NCI-H226 (cell line): ENCODE measurements at places on chromosomes 7 and 10.

DNA sequence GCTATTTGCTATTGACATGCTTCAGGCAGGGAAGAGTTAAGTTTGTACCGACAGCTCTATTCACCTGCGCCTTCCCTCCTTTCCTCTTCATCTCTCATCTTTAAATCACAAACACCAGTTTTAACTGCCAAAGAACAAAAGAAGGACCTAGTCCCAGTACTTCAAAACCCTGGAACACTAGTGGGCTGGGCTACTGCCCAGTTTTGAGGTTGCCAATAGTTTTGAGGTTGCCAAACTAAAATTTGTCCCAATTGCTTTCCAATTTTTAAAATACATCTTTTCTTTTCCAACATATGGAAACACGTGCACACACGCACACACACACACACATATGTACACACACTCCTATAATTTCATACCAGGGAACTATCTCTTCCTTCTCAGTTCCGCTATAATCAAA, 130.6 kb upstream of the SLC26A5 start:
- DNase-seq, result no peak

- DNase-seq, result peak; percentile 82
Observed at GRCh38 chr7:76234931-76235441, 33.3 kb downstream of the SRRM3 start.

GRCh38 chr10:126229686-126230085, 158.6 kb downstream of the ADAM12 start:
- DNase-seq, result no peak

- no peak for DNase-seq
Observed at GRCh38 chr10:13272164-13272571, 27.7 kb downstream of the PHYH start.

GRCh38 chr10:69568472-69569395, 4.5 kb downstream of the NEUROG3 start:
- DNase-seq, result no peak

GRCh38 chr7:111560773-111561653, 1.3 kb downstream of the IMMP2L start:
- DNase-seq, result peak; percentile 30

DNA sequence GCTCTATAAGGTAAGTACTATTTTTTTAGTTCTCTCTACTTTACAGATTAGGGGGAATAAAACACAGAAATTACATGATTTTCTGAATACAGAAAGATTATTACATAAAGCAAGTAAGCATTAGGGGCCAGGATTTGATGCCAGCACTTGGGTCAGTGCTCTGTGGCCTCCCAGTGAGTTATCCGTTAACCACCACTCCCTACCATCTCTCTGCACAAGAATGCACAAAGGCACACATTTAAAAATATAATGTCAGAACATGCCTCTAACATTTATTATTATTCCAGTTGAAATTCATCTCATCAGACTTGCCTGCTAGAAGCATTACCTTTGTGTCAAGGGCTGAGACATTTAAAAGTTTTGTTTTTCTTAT, 59.0 kb downstream of the MET start:
- no peak for DNase-seq

- no peak for DNase-seq
Observed at GRCh38 chr7:95684037-95684436, 87.7 kb upstream of the PDK4 start.

- no peak for DNase-seq
Observed at GRCh38 chr7:148187471-148187870, 403.1 kb upstream of the C7orf33 start.

GRCh38 chr10:314381-314780, 179.1 kb downstream of the ZMYND11 start:
- DNase-seq, result no peak

GRCh38 chr7:122902751-122903495, 16.7 kb upstream of the CADPS2 start:
- peak; percentile 20 for DNase-seq

GRCh38 chr10:5999440-6000165, 22.3 kb upstream of the IL15RA start:
- no peak for DNase-seq

DNA sequence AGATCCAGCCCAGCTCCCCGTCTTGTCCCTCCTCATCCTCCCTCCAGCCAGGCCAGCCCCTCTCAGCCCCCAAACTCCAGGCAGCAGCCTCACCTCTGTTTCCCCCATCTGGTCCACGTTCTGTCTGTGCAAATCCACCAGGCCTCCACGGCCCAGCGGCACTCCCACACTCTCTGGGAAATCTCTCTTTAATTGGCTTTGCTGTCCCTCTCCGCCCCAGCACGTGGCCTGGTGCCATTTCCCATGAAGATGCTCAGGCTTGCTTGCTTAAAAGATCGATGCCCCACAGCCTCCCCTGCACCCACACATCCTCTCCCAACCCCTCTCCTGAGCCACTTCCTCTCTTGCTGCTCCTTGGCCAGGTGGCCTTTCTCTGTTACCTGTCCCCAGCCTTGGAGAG, 39.3 kb downstream of the PRF1 start:
- DNase-seq, result no peak

GRCh38 chr10:10045765-10046028, 972.0 kb upstream of the CELF2 start:
- DNase-seq, result no peak

DNA sequence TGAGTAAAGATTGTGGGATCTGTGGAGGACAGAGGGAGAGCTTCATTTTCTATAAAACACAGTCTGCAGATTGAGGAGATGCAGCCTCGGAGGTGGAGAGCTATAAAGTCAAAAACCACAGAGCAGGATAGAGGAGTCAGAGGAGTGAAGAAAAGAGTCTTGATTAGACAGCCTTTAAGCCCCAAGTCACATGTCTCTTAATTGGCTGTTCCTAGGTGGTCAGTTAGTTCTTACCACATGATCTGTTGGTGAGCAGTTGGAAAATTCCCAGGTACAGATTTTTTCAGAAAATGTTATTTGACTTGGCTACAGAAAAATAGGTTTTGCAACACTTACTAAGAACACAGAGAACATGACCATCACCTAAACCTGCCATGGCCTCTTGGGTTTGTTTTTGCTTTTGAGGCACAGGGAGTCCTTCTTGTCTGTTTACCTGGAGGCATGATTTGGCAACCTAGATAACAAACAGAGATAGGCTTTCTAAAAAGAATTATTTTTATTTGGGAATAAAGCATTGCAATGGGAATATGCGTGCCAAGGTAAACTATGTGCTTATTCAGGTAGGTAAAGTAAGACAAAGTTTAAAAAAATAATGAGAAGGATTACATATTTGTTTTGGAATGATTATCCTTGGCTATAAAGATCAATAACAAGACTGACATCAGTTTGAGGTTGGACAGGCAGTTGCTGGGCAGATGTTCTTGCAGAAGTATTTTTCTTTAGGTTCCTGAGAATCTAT, 604 bp upstream of the CYP3A43 start:
- DNase-seq, result no peak

GRCh38 chr10:689121-689451, 382 bp downstream of the DIP2C start:
- no peak for DNase-seq

DNA sequence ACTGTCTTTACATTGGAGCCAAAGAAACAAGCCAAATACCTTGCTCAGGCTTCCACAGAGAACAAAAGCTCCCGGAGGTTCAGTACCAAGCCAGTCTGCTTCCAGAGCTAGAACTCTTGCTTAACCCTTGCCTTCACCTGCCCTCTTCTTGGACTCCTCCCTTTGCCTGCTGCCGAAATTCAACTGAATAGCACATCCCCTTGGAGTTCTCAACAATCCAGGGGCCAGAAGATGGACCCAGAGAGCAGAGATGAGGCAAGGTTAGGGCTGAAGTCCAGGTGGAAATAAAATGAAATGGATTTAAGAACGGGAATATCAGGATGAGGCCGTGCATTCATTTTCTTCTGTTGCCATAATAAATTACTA, 876 bp upstream of the PIK3AP1 start:
- no peak for DNase-seq

- DNase-seq, result no peak
Observed at GRCh38 chr10:49761201-49761788, 828 bp downstream of the OGDHL start.

DNA sequence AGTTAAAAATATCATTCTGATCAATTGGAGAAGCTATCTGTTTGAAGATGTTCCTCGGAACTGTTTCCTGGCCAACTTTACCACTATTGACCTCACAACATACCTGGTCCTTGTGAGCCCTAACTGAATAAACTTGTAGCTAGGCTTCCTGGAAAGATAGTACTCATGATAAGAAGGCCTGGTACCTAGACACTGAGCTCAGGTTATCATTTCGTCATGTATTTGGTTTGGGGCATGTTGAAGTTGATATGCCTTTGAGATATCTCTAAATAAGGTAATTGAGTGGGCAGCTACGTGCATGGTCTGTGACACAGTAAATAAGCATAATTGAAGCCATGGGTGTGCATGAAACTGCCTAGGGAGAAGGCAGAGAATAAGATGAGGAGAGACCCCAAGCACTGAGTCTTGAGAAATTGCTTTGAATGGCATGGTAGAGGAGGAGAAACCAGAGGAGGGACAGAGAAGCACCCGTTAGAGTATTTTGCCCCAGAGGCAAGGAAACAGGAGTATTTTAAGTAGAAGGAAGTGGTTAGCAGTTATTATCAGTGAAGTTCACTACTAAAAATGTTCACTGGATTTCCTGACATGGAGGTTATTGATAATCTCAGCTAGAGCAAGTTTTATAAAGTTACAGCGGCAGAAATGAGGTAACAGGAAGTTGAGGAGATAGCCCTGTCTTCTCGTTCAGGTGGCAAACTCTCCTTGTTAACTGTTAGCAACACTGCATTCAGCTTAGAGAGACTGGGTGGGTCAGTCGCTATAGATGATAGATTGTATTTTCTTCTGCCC, 55.6 kb downstream of the CC2D2B start:
- DNase-seq, result no peak
